Left ventricle myocardium inferior (tissue), 1 donor: ENCODE measurements at places on chromosomes 6 and 20. TPM values are rescaled to one million over a fixed set of nuclear protein-coding genes. Genes with fewer than 3 reads are reported as not detected.

DNA sequence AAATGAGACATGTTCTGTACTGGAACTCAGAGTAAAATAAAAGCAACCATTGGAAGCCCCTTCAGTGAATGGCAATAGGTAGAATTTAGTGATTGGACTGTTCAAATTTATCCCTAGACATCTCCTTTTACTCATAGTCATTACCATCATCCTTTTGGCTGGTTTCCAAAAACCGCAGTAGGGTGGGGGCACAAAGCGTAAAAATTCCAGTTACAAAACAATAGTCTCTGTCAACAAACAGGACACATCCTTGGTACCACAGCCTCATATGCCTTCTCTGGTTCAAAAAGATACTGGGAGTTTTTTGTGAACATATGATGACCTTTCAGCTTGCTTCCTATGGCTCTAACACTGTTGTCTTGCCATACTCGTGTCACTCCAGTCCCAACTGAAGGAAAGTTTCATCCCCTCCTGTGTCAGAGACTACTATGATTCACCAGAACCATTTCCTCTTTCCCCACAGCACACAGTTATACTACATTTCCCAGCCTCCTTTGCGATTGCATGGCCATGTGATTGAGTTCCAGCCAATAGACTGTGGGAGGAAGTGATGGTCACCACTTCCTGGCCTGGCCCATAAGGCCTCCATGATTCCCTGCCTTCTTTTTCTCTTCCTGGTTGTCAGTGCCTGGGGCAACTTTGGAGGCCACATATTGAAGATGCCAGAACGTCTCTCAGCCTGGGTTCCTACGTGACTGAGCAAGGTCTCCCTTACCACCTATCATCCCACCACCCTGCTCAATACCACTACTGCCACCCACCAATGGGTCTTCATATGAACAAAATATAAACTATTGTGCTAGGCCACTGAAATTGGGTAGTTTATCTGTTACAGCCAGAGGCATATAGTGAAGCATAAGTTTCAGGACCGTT, 162.4 kb downstream of the ID4 start:
- H3K4me1 ChIP-seq: no peaks in the 10 kb centered on the region
- no peak overlapping the region for H3K4me3 ChIP-seq
- no peaks in the 10 kb centered on the region for H3K36me3 ChIP-seq
- peaks cover 22% of the 10 kb centered on the region for H3K27me3 ChIP-seq

DNA sequence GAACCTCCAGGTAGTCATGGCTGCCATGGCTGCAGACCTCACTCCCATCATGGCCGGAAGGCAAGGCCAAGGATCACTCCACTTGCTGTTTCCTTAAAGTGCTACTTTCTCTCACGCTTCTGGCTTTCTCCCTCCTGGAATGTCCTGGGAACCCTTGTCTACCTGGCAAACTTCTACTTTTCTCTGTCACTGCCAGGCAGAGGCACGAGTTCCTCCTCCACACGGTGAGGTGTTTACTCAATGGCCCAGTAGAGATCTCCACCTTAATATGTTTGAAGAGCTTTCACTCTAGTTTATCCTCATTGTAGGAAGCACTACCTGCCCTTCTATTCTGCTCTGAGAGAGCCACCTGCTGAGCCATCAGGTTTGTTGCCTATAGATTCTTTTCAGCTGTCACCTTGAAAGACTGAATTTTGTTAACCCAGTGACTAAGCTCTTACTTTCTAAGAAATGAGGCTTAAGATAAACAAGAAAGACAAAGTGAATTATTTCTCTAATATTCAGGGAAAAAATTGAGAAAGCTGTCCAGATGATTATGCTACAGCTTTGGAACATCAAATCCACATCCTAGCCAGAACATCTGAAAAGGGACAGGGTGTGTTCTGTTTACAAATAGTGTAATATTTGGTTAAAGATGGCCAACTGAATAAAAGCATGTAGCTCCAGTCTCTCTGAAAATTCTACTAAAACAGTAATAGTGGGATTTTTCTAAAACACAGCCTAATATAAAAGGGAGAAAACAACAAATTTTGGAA, 54.9 kb downstream of the PLAGL1 start:
- no peak overlapping the region for H3K27ac ChIP-seq
- H3K27me3 ChIP-seq: no peaks in the 10 kb centered on the region
- H3K4me1 ChIP-seq: no peaks in the 10 kb centered on the region
- no peak for DNase-seq
- H3K36me3 ChIP-seq: peaks cover 9% of the 10 kb centered on the region

GRCh38 chr6:35534407-35535170, 21.9 kb upstream of the TULP1 start:
- H3K27ac ChIP-seq: no peak overlapping the region
- H3K4me1 ChIP-seq: no peaks in the 10 kb centered on the region
- H3K27me3 ChIP-seq: peaks cover 33% of the 10 kb centered on the region
- no peak for DNase-seq
- H3K36me3 ChIP-seq: no peaks in the 10 kb centered on the region
- no peak overlapping the region for H3K4me3 ChIP-seq

DNA sequence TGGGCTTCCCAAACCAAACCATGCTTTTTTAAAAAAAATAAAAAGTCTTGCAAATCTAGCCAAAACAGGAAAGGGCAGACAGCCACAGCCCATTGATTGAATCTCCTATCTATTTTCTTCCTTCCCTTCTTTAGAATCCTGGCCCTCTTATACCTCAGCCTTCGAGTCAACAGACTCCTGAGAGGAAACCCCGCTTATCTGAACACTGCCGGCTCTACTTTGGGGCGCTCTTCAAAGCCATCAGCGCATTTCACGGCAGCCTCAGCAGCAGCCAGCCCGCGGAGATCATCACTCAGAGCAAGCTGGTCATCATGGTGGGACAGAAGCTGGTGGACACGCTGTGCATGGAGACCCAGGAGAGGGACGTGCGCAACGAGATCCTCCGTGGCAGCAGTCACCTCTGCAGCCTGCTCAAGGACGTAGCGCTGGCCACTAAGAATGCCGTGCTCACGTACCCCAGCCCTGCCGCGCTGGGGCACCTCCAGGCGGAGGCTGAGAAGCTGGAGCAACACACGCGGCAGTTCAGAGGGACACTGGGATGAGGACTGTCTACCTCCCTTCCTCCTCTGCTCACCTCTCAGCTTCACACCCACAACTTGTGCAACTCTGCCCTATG, 10.1 kb upstream of the RTF2 start:
- no peak overlapping the region for H3K27ac ChIP-seq
- H3K27me3 ChIP-seq: no peaks in the 10 kb centered on the region
- no peak overlapping the region for H3K4me3 ChIP-seq
- H3K4me1 ChIP-seq: no peaks in the 10 kb centered on the region
- no peak for DNase-seq

- DNase-seq: no peak
- peaks cover 6% of the 10 kb centered on the region for H3K4me1 ChIP-seq
- no peak overlapping the region for H3K4me3 ChIP-seq
- H3K27me3 ChIP-seq: no peaks in the 10 kb centered on the region
Observed at GRCh38 chr20:13676682-13677081, 38.0 kb upstream of the TASP1 start.

- DNase-seq: no peak
- no peak overlapping the region for H3K27ac ChIP-seq
- H3K4me1 ChIP-seq: peaks cover 18% of the 10 kb centered on the region
- no peak overlapping the region for H3K4me3 ChIP-seq
- no peaks in the 10 kb centered on the region for H3K27me3 ChIP-seq
- H3K36me3 ChIP-seq: no peaks in the 10 kb centered on the region
Observed at GRCh38 chr6:45432977-45433376, 55.2 kb upstream of the SUPT3H start.

- H3K4me1 ChIP-seq: peaks cover 5% of the 10 kb centered on the region
- no peak overlapping the region for H3K27ac ChIP-seq
- no peak for DNase-seq
- no peaks in the 10 kb centered on the region for H3K36me3 ChIP-seq
- peaks cover 63% of the 10 kb centered on the region for H3K27me3 ChIP-seq
Observed at GRCh38 chr6:159163901-159164370, 5.3 kb upstream of the FNDC1 start.

DNA sequence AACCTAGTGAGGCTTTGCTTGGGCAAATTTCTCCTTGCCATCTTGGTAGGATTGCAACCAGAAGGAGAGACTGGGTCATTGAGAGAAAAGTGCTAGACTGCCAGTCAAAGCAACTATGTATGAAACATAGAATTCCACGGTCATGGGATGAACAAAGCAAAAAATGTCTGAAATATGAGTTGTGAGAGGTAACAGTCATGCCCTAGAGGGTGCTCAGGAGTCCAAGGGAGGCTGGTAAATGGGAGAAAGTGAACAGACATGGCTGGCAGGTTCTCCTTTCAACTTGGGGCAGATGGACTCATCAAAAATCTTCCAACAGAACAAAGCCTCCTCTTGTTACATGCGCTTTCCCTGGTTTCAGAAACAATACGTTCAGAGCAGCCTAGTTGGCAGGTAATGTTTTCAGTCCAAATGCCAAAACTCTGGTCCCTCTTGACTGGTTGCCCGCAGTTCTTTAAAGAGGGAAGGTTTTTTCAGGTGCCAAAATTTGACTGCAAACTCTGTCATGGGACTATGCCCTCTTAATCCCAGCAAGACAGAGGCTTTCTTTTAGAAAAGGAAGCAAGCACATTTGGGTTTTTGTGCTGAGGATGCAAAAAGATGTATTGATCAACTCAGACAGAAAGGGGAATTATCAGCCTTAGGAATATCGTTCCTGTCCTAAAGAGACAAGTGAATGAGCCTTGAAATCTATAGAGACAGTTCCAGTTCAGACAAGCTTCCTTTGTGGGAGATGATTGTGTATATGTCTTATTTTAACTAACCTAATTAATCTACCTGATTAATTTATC, 68.5 kb upstream of the SASH1 start:
- H3K4me3 ChIP-seq: no peak overlapping the region
- DNase-seq: no peak
- no peaks in the 10 kb centered on the region for H3K4me1 ChIP-seq
- no peak overlapping the region for H3K27ac ChIP-seq
- H3K36me3 ChIP-seq: no peaks in the 10 kb centered on the region

GRCh38 chr6:747028-747427, 54.1 kb upstream of the EXOC2 start:
- no peaks in the 10 kb centered on the region for H3K36me3 ChIP-seq
- no peaks in the 10 kb centered on the region for H3K4me1 ChIP-seq
- no peak overlapping the region for H3K4me3 ChIP-seq
- DNase-seq: no peak
- no peaks in the 10 kb centered on the region for H3K27me3 ChIP-seq

GRCh38 chr6:33694401-33694931, 17.0 kb downstream of the UQCC2 start:
- no peak for DNase-seq
- peaks cover 94% of the 10 kb centered on the region for H3K4me1 ChIP-seq
- H3K27ac ChIP-seq: peak overlapping the region; percentile 90
- H3K4me3 ChIP-seq: no peak overlapping the region
- H3K27me3 ChIP-seq: no peaks in the 10 kb centered on the region

- H3K27me3 ChIP-seq: peaks cover 69% of the 10 kb centered on the region
- no peaks in the 10 kb centered on the region for H3K36me3 ChIP-seq
- no peak overlapping the region for H3K4me3 ChIP-seq
- H3K4me1 ChIP-seq: no peaks in the 10 kb centered on the region
- no peak overlapping the region for H3K27ac ChIP-seq
- no peak for DNase-seq
Observed at GRCh38 chr20:56788671-56789610, 159.8 kb downstream of the TFAP2C start.

DNA sequence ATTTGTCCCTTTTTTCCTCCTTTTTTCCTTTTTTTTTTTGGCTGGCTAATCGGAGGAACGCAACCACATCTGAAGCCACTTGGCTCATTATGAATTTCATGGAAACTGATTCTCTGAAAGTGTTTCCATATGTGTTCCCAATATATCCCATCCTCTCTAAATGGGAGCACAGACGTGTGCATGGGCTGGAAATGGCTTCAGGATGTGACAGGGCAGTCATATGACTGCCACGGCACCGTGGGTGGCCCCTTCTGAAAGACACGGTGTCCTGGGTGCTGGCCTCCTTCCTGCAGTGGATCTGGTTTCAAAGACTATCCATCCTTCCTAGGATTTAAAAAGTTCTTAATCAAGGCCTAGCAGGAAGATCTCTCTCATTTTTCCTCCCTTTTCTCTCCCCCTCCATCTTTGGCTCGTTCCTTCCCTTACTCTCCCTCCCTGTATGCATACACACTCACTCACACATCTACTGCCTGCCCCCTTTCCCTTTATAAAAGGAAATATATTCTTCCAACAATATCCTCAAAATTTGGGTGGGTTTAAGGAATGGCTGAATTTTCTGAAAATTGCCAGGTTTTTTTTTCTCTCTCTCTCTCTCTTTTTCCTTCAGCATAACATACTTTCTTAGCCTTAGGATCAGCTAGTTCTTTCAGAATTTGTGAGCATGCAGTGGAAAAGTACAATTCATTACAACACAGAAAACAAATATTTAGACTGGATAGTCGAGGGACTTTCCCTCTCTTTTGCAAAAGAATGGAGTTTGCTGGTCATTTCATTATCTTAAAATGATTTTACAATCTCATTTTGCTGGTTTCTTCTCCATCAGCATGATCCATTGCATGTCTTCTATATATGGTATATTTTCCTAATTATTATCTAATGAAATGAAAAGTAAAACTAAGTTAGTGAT, 161.2 kb upstream of the SUPT3H start:
- no peak for DNase-seq
- H3K27me3 ChIP-seq: no peaks in the 10 kb centered on the region
- H3K36me3 ChIP-seq: no peaks in the 10 kb centered on the region
- H3K27ac ChIP-seq: no peak overlapping the region
- no peak overlapping the region for H3K4me3 ChIP-seq

GRCh38 chr20:23360531-23360930, 1.5 kb upstream of the GZF1 start:
- no peaks in the 10 kb centered on the region for H3K27me3 ChIP-seq
- peak overlapping the region; percentile 100 for H3K27ac ChIP-seq
- peak overlapping the region; percentile 91 for H3K4me3 ChIP-seq
- peaks cover 86% of the 10 kb centered on the region for H3K4me1 ChIP-seq

GRCh38 chr20:38300438-38300837, 3.5 kb upstream of the BPI start:
- H3K27ac ChIP-seq: no peak overlapping the region
- H3K36me3 ChIP-seq: no peaks in the 10 kb centered on the region
- peaks cover 15% of the 10 kb centered on the region for H3K4me1 ChIP-seq
- H3K27me3 ChIP-seq: peaks cover 41% of the 10 kb centered on the region
- H3K4me3 ChIP-seq: no peak overlapping the region

DNA sequence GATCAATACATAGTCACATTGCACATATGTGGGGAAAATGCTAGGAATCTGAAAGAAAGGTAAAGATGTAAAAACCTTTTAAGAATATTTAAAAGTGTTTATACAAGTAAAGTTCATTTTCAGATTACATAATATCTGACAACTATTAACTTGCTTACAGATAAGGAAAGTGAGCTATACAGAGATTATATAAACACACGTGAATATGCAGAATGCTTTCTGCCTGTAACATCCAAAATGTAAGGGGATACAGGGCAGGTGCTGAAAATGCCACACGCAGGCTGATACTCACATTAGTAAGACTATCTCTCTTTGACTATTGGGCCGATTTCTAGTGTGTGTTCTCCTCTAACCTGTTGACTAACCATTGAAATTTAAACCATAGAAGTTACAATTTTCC, 17.9 kb upstream of the MAP7 start:
- peaks cover 22% of the 10 kb centered on the region for H3K36me3 ChIP-seq
- no peak overlapping the region for H3K27ac ChIP-seq
- no peak overlapping the region for H3K4me3 ChIP-seq
- no peaks in the 10 kb centered on the region for H3K4me1 ChIP-seq
- DNase-seq: no peak

Gene NHLRC1
- total RNA-seq: 1.1 TPM
